ENCODE measurements at places on chromosomes 4 and X.

DNA sequence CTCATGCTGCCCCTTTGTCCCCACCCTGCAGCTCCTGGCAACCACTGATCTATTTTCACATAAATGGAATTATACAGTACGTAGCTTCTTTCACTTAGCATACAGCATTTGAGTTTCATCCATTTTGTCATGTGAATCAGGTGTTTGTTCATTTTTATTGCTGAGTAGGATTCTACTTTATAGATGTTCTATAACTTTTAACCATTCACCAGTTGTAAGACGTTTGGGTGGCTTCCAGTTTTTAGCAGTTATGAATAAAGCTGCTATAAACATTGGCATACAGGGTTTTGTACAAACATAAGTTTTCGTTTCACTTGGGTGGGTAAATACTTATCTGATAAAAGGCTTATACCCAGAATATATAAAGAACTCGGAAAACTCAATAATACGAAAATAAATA lies 102.3 kb upstream of the KLHL13 start:
- DNase-seq = no peak

GRCh38 chrX:1334854-1335253 lies 1.7 kb upstream of the IL3RA start:
- DNase-seq = no peak

GRCh38 chrX:125621588-125621927 lies 301.9 kb downstream of the TEX13C start:
- DNase-seq = no peak

GRCh38 chrX:52265713-52266112 lies 81.0 kb downstream of the MAGED4 start:
- no peak for DNase-seq

All from amygdala (tissue), 56 donors.